ENCODE measurements at places on chromosomes 7 and 10.
A peak's percentile ranks its signal among the peaks of the same experiment; 100 is the strongest.

DNA sequence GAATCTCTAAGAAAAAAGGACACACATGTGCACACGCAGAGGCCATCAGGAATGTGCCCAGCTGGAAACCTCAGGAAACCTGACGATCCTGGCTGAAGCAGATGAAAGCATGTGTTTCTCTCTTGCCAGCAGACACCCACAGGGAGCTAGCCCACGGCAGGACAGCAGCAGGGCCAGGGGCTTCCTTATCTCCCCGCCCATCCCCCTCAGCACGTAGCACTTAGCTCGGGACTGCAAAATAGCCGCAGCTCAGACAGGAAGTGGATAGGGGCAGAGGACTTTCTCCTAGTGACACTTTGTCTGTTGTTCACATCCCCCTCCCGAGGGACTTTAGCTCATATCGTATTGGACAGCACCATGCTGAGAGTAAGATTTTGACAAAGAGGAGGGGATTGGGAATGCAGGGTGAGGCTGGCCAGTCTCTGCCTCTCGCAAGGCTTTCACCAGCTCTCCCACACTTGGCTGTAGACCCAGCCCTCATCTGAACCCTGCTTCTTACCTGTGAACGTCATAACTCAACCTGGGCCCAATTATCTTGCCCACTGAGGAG, 63.8 kb downstream of the MKI67 start:
- no peak for DNase-seq

DNA sequence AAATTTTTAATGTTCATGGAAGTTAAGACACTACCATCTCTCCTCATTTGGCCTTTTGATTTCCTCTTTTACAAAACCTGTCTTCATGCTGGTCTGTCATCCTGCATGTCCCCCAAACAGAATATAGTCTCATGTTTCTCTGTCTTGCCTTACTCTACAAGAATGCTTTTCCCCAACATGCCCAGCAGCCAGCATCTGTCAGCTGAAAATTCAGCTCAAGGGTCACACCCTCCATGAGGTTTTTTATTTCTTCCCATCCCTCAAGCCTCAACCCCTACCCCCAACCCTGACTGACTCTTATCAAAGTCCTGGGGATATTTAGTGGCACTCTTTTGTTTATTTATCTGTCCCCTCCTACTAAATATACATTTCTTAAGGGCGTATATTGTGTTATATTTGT, 202.0 kb downstream of the ANK3 start:
- DNase-seq = no peak

DNA sequence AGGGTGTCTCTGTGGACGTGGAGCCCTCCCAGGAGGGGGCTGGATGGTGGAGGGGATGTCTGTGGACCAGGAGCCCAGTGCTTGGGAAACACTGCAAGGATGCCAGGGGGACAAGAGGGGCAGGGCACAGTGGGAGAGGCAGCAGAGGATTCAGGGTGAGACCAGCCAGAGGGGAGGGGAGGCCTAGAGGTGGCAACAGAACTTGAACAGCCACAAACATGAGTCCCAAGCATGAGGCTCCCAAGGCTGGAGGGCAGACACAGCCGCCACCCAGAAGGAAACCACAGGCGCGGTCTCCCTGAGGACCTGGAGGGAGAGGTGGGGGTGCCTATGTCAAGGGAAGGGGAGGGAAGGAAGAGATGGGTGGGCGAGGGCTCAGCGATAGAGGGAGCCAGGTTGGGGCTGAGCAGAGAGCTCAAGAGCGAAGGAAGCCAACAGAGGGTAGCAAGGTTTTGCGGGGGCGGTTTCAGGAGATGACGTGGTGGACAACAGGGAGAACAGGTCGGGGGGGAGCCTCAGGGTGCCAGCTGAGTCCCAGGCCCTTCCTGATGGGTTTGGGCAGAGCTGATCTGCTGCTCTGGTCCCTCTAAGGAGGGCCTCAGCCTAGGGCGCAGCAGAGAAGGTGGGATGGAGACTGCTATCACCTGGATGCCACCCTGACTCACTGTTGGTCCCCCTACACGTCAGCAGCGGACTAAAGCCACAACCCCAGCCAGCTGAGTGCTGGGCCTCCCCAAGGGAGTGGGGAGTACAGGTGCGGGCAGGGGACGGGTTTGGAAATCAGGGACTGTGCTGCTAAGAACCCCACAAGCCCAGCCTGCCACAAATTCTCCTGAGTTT, 6.7 kb upstream of the PILRA start:
- peak; percentile 40 for DNase-seq

GRCh38 chr10:91887272-91888076, 21.8 kb downstream of the FGFBP3 start:
- DNase-seq = no peak

DNA sequence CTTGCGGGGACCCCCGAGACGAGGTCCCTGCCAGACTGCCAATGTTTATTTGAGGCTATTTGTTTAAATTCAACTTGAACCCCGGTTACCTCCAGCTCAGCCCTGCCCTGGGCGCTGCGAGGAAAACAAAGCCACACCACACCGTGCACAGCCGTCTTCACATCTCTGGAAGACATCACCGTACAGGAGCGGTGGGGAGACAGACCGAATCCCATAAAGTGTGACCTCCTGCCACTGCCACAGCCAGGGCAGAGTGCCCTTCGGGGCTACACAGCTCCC, 40.0 kb downstream of the PRKAG2 start:
- DNase-seq = no peak

- DNase-seq = no peak
Observed at GRCh38 chr7:49878627-49879026, 105.2 kb downstream of the VWC2 start.

DNA sequence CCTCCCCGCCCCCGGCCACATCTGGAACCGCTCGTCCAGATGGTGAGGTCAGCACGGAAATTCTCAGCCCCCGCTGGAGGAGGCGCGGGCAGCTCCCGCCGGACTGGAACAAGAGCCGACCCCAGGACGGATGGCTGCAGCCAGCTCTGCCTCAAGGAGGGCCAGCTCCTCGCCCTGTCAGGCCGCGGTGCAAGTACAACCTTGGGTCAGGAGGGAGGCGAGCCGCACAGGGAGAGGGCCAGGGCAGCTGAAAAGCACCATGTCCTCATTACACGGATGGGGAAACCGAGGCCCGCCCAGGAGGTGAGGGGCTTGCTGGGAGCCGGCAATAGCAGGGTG, 3.8 kb upstream of the GRIFIN start:
- no peak for DNase-seq

- DNase-seq = no peak
Observed at GRCh38 chr10:56632537-56632936, 271.5 kb upstream of the ZWINT start.

GRCh38 chr10:103847346-103847745, 8.0 kb downstream of the SH3PXD2A start:
- no peak for DNase-seq

GRCh38 chr7:134900166-134900982, 85.9 kb upstream of the AGBL3 start:
- DNase-seq = no peak

DNA sequence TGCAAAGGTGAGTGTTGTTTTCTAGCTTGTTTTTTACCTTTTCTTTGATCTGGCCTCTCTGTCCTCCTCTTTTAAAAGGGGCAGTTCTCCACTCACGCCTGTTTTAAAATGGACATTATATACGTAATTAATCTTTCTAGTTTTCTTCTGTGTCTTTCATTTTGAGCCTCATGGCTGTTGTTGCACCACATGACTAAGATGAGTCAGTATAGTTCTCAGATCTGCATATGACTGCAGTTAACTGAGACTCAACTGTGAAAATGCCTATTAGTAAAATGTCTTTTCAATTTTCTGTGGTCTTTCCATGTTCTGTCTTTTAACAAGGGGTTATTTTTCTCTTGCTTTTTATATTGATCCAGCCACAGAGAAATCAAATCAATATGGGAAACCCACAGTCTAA, 296.1 kb downstream of the CDK14 start:
- DNase-seq = no peak

DNA sequence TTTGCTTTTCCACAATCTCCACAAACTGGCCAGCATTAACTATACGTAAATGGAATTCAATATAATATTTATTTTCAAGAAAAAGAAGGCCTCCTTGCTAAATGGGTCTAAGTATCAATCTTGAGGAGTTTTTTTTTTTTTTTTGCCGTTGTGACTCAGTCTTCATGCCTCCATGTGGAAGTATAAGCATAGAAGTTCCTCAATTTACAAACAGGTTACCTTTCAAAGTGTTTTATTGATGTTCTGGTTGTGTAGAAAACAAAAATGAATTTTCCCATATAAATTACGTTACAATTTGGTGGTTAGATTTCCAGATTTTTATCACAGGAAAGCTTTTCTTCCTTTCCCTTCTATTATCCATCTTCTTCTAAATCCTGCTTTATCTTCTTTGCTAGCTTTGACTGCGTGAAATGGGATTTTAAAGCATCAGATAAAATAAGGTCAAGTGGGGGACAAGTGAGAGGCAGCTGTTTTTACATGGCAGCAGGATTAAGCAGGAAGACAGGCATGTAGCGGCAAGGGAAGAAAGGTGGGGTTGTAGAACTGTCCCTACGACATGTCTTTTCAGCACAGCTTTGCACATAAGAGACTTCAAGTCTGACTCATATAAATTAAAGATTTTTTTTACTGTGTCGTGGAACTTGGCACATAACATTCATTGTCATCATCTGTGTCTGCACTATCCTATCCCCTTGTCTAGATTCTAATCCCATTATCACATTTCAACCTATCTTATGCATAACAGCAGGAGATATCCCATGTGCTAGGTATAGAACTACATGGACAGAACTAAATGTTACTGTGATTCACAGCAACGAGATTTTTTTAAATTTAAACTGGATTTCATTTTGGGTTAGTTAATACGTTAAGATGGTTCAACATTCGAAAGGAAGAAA, 135.3 kb upstream of the FAM3C start:
- no peak for DNase-seq
